ENCODE measurements at places on chromosomes 3 and 15. TPM values are rescaled to one million over a fixed set of nuclear protein-coding genes. Genes with fewer than 3 reads are reported as not detected.

The RBMS3 gene
- total RNA-seq, result 65.1 TPM

The FANCD2OS gene
- total RNA-seq, result not detected

The ADGRG7 gene
- not detected for total RNA-seq

GRCh38 chr3:102159810-102160451 lies 274.9 kb upstream of the ZPLD1 start:
- DNase-seq, result no peak

- DNase-seq, result no peak
Measured at GRCh38 chr3:161031134-161031533, 74.0 kb downstream of the B3GALNT1 start.

- DNase-seq, result no peak
Measured at GRCh38 chr3:159069866-159070425, 268.1 kb downstream of the MFSD1 start.

The SLC22A13 gene
- total RNA-seq, result 1.5 TPM

- DNase-seq, result peak; percentile 49
Measured at GRCh38 chr3:177777699-177778098, 580.4 kb upstream of the TBL1XR1 start.

DNA sequence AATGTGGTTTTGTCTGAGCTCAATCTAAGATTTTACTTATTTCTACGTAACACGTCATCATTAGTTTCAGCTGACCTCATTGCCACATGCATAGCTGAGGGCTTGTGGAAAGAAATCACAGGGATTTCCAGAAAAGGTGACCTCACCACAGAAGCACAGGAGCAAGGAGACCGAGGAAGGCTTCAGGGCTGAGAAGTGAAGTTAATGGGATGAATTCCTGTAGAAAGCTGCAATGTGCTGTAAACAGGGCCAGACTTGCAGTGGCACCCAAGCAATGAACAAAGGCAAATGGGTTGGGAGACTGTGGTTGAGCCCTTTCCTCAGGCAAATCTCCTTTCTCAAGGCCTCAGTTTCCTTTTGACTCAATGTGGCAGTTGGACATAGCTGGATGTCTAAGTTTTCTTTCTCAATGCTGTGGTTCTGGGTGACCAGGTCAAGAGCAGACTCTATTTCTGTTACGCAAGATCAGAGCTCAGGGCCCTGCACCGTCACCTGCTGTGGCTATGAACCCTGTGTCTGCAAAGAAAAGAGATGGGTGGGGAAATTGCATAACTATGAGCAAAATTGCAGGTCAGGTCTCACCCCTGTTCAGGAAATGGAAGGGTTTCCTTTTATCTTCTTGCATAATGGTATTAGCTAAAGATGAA lies 252.2 kb upstream of the TBL1XR1 start:
- DNase-seq, result no peak

DNA sequence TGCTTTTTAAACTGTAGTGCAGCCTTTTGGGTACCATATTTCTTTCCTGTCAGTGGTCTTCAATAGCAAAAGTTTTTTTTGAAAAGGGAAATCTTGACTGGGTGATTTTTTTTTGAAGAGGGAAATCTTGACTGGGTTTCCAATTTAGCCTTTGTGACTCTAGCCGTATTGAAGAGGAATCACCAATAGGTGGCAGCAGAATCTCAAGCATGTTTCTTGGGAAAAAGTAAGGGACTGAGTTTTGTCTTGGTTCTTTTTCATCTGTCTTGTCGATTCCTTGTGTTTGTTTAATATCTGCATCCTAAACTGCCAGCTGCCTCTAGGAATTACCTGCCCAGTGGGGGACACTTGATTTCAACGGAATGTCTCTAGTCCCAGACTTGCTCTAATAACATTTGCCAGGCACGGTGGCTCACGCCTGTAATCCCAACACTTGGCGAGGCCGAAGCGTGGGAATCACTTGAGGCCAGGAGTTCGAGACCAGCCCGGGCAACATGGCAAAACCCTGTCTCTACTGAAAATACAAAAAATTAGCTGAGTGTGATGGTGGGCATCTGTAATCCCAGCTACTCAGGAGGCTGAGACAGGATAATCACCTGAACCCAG lies 89.2 kb downstream of the RBPMS2 start:
- DNase-seq, result no peak

DNA sequence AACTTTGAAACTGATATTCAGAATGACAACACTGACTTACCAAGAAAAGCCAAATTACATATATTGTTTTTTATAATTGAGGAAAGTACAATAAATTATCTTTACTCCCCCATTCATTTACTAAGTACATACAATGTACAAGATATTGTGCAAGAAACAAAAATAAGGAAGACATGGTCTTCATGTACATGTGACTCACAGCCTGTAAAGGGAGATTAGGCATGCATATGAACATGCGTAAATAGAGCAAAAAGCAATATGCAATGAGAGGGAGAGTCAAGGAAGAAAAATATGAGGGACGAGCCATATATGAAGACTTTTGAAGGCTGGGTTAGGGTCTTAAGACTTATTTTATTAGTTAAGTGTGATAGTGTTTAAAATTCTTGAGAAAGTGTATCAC lies 258.4 kb downstream of the GBE1 start:
- no peak for DNase-seq

- DNase-seq, result no peak
Measured at GRCh38 chr3:123098426-123099330, 31.9 kb downstream of the PDIA5 start.

DNA sequence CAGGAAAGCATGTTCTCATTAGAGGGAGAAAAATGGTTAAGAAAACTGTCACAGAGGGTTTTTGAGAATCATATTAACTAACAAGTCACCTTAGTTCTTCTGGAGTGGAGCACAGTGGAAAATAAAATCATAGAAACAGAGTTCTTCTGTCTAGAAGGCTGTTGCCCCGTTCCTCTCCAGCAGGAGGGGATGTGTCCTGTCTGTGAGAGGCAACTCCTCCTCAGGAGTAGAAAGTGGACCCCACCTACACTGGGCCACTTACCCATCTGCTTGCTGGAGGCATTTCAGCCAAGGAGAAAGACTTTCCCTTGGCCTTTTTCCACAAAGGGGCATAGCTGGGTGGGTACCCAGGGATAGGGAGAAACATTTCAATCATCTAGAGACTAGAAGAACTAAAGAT lies 106.6 kb downstream of the SSR3 start:
- DNase-seq, result peak; percentile 42

GRCh38 chr3:157370867-157371266 lies 65.8 kb upstream of the PTX3 start:
- DNase-seq, result no peak

DNA sequence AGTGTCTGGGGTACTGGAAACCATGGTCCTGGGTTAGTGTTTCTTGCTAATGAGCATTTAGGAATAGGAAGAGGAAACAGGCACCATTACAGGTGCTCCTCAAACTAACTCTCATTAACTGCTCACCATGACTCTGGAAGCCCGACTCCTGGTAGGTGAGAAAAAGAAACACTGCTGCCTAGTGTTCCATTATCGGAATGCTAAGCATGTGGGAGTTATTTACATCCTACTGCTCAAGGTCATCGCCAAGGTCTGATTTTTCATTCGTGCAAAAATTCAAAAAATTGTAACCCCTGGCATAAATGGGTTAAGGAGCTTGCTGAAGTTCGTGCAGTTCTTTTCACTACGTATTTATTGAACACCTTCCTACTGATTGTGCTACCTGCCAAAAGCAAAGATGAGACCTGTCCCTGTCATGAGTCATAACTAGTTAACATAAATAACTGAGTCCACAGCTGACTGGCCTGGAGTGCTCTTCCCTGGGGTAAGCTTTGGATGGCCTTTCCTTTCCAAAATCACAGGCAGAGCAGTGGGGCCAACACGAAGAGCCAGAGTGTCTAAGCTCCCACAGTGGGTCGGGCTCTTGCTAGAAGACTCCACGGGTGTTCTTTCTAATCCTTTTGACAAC lies 22.7 kb upstream of the PAQR5 start:
- DNase-seq, result no peak

The SLC2A2 gene
- total RNA-seq, result not detected

GRCh38 chr3:193702967-193703366 lies 110.0 kb downstream of the OPA1 start:
- DNase-seq, result no peak

All from glutamatergic neuron (in vitro differentiated cells).